T-helper 2 cell treated with Interferon-gamma antibody and Interleukin-4, amounts not matched to agents 5 μg/mL and 100 μg/mL, for 36 hours (primary cell): ENCODE measurements at places on chromosomes 2 and 18.

DNA sequence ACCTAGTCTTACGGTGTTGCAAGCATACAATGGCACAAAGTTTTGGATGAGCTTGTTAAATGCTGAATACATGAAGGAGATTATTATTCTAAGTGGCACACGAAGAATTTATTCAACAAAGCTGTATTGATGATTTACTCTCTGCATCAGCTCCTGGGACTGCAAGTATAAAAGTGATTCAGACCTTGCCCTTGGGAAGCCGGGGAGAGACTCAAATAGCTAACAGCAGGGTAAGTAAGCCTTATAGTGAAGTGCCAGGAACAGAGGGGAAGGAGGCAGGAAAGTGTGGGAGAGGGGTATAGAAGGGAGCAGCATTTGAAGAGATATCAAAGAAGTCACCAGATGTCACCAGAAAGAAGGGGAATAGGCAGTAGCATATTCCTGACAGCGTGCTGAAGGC, 115.4 kb downstream of the MCFD2 start:
- DNase-seq = no peak

GRCh38 chr2:70785137-70785911, 5.1 kb downstream of the FIGLA start:
- no peak for DNase-seq

DNA sequence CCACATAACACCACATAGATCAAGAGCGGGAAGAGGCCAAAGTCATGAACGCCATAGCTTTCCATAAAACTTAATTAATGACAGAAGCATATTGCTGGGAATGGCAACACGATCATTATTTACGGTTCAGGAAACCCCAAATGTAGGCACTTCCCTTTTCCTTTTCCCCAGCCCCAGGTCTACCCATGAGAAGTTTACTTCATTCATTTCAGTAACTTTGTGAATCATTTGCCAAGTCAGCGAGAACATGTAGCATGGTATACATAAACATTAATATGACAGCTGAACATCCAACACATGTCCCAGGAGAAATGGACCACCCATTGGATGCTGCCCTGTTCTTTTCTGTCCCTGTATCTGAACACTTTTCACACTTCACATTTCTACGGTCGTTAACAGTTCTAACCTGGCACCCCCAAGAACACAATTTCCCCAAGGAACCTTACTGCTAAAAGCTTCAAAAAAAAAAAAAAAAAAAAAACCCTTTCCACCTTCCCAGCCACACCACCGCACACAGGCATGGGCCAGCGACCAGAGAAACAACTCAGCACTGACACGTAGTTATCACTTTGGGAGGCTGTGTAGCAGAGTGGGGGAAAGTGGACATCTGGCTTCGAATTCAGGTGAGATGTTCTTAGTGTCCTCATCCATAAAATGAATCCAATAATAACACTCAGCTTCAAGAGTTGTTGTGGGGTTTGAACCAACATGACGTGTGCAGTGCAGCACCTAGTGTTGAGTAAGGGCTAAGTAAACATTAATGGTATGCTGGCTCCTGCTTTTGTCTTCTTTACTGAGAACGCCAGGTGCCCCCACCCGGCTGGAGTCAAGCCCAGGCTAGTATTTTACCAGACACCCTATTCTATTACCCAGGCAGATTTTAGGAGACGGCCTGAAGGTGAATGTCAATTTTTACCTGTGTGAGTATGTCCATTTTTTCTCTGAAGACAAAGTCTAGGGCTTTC, 371.5 kb downstream of the LNPK start:
- DNase-seq = no peak

DNA sequence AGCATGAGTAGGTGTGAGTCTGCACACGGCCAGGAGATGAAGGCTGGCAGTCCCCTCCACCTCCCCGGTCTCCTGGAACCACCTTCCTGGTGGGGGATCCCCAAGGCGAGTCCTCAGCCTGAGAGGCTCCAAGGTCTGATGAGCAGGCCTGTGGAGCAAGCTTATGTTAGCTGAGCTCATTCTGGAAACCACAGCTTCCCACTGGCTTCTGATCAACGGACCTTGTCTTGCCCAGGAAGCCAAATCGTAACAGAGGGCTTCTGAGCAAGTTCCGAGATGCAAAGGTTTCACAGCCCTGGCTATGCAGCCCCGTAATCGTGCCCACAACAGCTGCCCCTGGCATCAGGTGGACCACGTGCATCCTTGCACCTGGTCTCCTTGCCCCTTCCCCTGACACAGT, 28.8 kb upstream of the GPR55 start:
- no peak for DNase-seq

- peak; percentile 61 for DNase-seq
Observed at GRCh38 chr2:28276076-28276618, 116.5 kb upstream of the FOSL2 start.

- DNase-seq = no peak
Observed at GRCh38 chr2:104865096-104865470, 11.2 kb downstream of the POU3F3 start.

DNA sequence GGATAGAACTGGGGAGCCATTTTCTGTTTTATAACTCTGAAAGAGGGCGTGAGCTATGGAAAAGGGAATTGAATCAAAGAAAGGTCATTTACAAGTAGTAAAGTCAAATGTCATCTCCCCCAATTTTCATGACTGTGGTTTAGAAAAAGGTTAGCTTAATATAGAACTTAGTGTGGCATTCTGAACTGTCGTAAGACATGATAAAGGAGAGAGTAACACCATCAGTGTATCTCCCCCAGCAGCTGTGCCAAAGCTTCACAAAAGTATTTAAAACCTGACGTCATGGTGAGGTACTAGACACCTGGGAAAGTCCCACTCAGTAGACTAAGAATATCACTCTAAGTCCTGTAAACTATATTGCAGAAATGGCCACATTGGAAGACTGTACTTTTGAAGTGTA, 5.8 kb upstream of the IKZF2 start:
- no peak for DNase-seq

- DNase-seq = no peak
Observed at GRCh38 chr2:101946372-101947039, 45.3 kb upstream of the IL1R2 start.

DNA sequence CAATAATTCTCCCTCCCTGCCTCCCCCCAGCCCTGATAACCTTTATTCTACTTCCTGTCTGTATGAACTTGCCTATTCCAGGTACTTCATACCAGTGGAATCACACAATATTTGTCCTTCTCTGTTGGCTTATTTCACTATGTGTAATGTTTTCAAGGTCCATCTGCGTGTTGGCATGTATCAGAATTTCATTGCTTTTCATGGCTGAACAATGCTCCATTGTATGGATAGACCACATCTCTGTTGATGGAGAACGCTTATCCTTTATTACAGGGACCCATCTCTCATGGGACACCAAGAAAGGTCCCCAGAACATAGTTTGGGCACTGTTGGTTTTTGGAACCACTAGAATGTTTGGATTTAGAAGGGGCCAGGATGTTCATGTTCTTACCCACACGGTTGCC, 40.2 kb downstream of the ATOH8 start:
- no peak for DNase-seq

DNA sequence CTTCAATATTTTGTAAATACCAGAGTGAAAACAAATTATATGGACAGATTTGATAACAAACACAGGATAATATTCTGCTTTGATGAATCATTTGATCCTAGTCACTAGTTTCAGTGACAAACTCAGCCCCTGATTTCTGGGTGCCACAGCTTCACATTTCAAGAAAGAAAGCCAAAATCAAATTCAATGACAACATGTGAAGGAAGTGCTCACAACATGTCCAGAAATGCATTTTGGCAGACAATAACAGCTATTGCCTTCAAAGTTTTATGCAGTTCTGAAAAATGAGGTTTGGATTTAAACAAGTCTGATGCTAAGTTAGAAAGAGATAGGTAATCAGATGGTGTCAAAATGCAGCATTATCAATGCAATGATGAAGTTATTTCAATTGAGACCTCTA, 106.9 kb upstream of the PIEZO2 start:
- no peak for DNase-seq

DNA sequence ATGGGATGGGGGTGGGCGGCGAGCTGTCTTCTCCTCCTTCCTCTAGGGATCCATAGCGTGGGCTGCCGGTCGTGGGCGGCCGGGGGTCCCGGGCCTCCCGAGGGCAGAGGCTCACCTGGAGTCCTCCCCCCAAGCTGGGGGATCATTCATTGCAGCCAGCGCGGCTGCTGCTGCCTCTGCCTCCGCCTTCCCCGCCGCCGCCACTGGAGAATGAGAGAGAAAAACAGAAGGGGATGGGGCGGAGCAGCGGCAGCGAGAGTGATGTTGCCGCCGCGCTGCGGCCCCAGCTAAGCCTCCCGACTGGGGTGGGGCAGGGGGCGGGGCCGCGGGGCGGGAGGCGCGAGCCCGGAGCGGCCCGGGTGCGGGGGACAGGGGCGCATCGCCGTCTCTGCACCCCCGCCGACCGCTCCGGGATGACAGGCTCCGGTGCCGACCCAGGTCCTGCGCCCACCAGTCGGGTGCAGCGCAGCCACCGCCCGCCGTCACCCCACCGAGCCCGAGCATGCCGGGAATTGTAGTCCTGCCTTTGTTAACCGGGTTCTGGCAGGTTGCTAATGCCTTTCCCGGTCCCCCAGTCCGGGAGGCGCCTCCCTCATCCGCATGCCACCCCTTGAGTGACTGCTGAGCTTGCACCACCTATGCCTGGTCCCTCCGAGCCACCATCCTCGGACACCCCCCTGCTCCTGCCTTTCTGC, at the start of gene KIF3C:
KIF3C (minus strand) TSS at position 225 of the 695 bp plus-strand sequence. CDS start 580 bp downstream, outside the sequence.
- DNase-seq = peak; percentile 72

DNA sequence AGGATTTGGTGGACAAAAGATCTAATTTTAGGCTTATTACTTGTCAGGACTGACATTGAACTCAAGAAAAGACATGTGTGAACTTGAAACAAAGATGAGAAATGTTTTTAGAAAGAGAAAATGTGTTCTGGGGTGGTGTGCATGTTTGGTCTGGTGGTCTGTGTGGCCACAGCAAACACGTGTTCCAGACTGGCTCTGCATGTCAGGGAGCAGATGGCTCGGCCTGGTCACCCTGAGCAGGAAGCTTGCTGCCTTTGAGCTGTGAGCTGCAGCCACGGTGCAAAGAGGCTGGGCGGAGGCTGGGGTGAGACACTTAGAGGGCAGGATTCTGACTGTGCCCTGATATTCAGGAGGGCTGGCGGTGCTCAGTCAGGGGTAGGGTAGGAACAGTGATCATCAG, 186.1 kb downstream of the CTIF start:
- DNase-seq = no peak

DNA sequence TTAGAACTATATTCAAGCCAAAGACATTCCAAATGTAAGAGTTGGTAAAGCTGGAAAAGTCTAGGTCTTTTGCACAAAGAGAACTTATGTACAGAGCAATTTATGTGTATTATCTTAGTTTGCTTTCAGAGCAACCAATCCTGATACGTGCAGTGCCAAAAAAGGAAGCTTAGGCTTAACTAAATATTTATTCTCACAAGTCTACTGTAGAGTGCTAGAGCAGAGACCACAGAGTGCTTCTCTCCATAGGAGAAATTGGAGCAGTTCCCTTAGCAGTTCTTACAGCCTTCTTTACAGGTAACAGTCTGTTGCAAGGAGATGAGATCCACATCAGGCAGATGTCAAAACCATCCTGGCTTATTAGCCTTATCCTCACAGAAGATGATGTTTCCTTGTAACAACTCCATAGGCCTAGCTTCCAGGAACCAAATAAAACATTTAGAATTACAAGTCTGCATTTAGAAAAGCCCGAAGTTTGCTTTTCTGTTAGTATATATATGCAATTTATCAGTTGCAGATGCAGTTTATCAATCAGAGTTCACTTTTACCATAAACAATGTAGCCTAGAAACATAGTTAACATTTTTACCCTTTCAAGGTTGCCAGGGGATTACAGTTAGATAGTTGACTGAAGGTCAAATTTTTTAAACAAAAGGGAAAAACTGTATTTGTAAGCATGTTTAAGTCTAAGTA, 250.6 kb upstream of the KCNJ3 start:
- DNase-seq = no peak

DNA sequence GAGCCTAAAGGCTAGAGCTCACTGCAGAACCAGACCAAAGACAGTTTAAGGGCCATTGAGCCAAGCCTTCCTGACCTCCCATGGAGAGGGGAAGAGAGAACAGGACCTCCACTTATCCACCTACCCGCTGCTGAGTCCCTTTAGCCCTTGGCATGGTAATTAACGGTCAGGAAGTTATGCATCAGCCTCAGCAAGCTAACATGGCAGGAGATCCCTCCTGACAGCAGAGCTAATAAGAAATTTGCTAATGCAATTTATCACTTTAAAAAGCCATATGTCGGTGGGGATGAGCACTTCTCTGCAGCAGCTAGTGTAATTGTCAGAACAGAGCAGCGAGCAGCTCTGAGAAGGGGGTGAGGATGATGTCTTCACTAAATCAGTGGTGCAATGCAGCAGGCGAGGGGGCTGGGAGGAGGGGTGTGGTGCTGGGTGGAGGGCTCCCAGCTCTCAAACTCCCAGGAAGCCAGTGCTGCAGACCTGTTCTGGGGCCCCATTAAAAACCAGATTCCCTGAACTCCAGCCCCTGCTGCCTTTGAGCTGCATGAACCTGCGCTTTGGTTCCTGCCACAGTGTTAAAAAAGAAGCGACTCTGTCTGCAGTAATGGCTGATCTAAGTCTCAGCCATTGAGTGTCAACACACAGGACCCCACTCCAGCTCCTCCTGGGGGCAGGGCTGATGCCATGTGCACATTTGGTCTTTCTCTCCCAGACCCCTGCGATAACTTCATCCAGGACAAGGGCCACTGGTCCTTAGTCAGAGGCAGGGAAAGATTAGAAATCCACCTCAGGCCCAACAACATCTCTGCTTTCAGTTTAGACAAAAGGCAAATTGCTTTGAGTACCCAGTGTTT, 84.2 kb upstream of the STPG4 start:
- no peak for DNase-seq

GRCh38 chr18:36545821-36546427, 248.4 kb downstream of the FHOD3 start:
- DNase-seq = no peak

GRCh38 chr18:4060427-4061281, 394.5 kb downstream of the DLGAP1 start:
- no peak for DNase-seq

DNA sequence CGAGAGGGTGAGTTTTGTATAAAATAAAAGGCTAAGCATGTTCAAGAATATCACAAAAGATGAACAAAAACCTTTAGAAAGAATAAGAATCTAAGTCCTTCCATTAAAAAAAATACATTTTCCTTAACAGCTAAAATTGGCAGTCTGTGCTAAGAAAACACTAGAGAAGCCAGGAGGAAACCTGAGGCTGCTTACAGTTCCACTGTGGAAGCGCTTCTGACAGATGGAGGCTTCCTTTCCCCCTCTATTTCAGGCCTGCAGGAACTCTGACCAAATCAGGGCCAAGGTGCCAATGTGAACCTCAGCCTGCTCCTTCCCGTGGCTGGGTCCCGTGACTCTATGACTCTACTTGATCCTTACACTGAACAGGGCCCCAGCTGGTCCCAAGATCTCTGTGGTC, 108.1 kb upstream of the ARHGAP28 start:
- DNase-seq = no peak
